ENCODE measurements at places on chromosomes 16 and 17.

- DNase-seq = no peak
Measured at GRCh38 chr16:19833581-19833980, 51.1 kb downstream of the GPRC5B start.

- DNase-seq = no peak
Measured at GRCh38 chr17:81907219-81908145, 3.7 kb downstream of the PCYT2 start.

DNA sequence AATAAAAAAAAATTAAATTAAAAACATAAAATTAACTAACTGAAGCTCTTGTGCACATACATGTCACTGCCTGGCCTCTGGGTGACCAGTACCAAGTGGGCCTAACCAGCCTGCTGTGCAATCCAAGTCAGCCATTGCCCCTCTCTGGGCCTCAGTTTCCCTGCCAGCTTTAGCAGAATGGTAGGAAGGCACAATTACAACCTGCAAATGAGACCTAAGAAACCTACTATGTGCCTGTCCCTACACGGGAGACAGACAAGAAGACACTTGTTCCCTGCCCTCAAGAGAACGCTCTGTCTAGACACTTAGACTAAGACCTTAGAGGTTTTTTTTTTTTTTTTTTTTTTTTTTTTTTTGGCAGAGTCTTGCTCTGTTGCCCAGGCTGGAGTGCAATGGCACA, 1.7 kb downstream of the CIAPIN1 start:
- DNase-seq = no peak

- DNase-seq = peak; percentile 52
Measured at GRCh38 chr17:81665205-81666091, 957 bp downstream of the OXLD1 start.

- DNase-seq = no peak
Measured at GRCh38 chr17:66643815-66644710, 190.9 kb upstream of the CACNG5 start.

DNA sequence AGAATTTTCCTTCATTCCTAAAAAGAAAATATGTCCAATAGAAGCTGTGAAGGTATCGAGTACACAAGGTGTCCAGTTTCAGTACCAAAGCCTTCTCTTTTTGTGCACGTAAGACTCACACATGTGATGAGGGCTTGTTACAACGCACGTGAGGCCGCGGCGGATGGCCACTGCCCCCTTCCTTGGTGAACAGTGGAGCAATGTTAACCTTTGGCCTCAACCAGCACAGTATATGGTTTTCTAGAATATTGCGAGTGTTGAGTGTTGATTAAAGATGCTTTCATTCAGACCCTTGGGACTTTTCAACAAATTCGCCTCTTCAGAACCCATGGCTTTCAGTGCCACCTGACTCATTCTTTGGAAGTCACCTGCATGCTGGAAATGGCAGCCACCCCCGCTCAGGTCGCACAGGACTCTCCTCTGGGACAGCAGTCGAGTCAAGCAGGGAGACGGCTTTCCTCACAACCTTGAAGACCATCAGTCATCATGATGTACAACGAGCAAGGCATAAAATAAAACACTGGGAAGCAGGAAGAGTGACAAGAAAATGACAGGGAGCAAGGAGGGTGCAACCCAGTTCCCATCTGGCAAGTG, 14.5 kb downstream of the MAP1LC3B start:
- DNase-seq = no peak

DNA sequence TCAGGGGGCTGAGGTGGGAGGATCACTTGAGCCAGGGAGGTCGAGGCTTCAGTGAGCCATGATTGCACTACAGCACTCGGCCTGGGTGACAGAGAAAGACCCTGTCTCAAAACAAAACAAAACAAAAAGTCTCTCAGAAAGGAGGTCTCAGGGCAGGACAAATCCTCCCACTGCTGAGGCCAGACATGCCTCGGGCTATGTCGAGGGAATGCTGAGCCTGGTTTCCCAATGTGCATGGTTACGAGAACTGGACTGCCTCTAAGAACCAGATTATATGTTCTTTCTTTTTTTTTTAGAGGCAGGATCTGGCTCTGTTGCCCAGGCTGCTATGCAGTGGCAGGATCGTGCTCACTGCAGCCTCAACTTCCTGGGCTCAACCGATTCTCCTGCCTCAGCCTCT, 27.6 kb downstream of the TRAP1 start:
- no peak for DNase-seq

DNA sequence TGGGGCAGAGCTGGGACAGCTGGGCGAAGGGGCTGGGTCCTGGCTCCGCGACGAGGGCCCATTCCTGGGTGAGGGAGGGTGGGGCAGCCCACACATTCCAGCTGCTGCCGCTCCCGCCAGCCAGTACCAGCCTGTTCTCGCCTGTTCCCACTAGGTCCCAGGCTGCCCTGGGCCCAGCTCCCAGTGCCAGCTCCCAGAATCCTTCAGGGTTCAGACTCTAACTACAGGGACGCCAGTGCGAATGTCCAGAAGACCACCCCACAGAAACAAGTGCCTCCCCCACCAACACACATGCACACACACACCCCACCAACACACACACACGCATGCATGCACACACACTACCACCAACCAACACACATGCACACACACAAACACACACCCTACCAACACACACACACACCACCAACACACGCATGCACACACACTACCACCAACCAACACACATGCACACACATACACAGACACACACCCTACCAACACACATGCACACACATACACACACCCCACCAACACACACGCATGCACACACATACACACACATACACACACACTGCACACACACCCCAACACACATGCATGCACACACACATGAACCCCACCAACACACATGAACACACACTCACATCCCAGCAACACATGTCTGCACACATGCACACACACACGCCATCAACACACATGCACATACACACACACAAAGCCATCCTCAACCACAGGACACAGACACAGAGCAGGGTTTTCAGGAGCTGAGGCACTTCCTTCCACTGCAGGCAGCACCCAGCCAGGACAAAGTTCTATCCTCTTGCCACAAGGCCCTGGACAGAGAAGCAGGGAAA, 27.5 kb upstream of the KRT17 start:
- DNase-seq = no peak

DNA sequence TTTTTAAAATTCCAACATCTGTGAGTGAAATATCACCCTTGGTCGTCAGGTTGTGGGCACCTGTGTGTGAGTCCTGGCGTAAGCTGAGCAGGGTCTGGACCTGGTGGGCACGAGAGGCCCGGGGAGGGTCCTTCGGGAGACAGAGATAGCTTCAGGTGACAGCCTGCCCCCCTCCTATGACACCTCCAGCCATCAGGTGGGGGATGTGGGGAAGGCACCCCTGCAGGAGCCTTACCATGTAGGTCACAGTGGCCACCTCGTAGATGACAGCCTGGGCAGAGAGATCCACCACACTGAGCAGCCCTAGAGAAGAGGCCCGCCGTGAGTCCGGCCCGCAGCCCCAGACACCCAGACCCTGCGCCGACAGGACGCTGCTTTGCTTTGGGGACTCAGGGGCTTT, 11.2 kb downstream of the SLC47A2 start:
- no peak for DNase-seq

DNA sequence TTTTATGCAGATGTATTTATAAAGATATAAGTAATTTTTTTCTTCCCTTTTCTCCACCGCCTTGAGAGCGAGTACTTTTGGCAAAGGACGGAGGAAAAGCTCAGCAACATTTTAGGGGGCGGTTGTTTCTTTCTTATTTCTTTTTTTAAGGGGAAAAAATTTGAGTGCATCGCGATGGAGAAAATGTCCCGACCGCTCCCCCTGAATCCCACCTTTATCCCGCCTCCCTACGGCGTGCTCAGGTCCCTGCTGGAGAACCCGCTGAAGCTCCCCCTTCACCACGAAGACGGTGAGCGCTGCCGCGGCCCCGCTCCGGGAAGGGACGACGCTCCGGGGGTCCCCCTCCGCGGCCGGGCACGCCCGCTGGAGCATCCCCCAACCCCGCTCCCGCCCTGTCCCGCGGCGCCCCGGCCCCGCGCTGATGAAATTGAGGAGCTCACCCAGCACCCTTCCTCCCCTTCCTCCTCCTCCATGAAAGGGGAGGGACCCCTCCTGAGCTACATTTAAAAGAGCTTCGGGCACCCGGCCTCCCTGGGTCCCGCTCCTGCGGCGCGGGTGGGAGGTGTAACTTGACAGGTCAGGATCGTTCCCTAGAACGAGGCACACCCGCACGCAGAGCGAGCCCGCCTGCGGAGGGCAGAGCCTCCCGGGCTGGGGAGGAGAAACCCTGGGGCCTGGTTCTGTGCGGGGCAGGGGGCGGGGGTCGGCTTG, 706 bp downstream of the HLF start:
- DNase-seq = no peak

DNA sequence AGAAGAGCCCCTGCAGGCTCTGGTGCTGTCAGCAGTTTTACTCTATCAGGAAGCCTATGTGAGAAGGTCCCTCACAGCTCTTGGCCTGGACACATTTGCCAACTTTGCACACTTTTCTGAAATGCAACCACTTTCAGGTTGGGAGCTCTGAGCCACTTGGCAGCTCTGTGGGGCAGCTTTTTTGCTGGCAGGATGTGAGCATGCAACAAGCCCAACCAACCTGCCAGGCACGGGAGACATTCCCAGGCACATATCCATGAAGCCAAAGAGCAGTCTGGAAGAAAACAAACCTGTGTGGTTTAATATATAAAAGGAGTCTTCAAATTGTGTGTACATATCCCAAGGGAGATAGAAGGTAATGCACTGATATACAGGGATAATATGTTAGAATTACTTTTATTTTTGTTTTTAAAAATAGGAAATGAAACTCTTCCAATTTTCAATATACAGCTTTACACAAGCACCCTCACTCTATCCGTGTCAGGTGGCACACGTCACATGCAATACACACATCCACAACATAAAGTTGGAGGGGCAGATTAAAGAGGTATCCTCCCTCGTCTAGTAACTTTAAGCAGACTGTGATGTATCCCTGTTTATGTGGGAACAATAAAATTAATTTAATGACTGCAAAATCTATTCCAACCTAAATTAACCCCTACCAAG, 57.4 kb upstream of the COX10 start:
- no peak for DNase-seq

DNA sequence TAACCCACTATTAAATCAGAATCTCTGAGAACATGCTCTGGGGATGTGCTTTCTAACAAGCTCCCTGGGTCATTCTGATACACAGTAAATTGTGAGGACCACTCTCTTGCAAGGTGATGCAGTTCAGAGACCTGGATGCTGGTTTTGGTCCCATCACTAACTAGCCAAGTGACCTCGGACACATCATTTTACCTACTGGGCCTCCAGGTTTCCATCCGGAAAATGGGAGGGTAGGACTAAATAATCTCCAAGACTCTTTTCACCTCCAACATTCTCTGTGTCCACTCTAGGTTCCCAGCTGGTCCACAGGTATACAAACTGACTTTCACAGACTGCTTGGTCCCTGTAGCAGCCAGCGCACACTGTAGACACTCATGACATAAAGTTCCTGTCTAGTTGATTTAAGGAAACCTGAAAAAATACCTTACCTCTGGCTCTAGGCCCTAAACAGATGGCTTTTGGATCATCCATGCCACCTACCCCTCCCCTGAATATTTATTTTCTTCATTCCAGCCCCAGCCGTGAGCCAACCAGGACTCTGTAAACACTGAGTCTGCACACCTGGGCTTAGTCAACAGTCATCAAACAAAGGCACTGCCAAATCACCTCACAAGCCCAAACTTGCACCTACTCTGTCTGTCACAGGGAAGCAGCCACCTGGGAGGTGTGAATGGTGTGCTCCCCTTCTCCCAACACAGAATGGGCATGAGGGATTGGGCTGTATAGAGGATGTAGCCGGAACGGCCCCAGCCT, 51.3 kb upstream of the MRPS23 start:
- DNase-seq = no peak

- peak; percentile 83 for DNase-seq
Measured at GRCh38 chr16:89167425-89167941, 4.1 kb upstream of the CDH15 start.

GRCh38 chr17:38761612-38762011, 9.1 kb downstream of the PSMB3 start:
- DNase-seq = peak; percentile 39

- peak; percentile 90 for DNase-seq
Measured at GRCh38 chr17:75877752-75878173, 618 bp downstream of the TRIM47 start.

DNA sequence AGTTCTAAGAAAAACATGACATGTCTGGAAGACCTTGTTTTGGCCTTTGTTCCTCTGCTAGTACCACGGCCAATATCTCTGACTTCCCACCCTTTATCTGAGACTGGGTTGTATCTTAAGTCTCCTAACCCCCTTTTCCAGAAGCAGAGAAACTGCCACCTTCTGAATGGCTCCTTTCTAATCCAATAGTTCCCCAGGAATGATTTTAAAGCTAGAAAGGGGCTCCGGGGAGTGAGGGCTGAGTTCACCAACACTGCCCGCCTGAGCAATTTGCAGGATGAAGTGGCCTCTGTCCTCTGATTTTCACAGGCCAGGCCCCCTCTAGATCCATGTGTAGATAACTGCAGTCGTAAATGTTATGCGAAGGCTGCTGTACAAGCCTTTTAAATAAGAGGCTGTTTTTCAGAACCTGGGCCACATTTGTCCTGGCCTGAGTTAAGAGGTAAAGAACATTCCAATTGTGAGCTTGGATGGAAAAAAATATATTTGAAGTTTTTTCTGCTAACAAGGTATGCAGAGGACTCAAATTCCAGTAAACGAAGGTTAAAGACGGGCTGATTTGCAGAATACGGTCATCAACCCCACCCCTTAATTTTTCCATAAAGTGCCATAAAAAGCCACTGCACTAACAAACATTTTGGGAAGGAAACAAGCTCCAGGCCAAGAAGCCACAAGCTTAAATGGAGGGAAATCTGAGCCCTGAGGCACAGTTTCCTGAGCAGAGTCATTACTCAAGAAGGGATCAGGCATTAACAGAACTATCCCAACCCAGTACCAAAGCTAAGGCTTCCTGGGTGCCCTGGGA, 117.0 kb upstream of the MAF start:
- DNase-seq = no peak

DNA sequence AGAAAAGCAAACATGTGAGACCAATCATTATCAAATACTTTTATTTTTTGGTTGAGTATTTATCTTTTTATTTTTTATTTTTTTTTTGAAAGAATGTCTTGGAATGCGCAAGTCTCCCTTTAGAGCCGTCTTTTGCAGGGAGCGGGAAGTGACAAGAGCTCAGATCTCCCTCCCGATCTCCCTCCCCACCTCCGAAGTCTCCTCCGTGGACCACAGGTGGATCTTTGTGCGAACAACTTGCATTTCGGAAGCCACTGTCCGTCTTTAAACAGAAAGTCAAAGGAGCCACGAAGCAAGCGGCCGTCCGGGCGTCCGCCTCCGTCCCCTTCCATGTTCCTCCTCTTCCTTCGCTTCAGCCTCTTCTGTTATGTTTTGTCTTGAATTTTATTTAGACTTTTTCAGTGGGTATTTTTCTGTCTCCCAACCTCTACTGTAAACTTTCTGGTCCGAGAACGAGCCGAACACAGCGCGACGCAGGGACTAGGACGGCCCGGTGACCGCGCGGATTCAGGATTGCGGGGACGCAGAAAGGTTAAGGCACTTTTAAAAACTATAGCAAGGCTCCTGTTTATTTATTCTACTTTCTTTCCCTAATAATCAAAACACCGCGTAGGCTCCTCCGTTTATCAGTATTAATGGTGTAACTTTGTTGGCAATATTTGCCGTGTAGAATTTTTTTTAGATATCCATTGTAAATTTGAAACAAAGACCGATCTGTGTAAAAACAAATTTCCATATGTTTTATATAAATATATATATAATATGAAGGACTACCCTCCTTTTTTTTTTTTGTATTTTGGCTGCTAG, 3.3 kb downstream of the FOXF1 start:
- DNase-seq = no peak

All from Daoy (cell line).